Daoy (cell line): ENCODE measurements at places on chromosomes 11 and 22. TPM values are rescaled to one million over a fixed set of nuclear protein-coding genes. Genes with fewer than 3 reads are reported as not detected.
A peak's percentile ranks its signal among the peaks of the same experiment; 100 is the strongest.

GRCh38 chr22:48563118-48563965 lies 1264.3 kb downstream of the BRD1 start:
- no peak for DNase-seq

DNA sequence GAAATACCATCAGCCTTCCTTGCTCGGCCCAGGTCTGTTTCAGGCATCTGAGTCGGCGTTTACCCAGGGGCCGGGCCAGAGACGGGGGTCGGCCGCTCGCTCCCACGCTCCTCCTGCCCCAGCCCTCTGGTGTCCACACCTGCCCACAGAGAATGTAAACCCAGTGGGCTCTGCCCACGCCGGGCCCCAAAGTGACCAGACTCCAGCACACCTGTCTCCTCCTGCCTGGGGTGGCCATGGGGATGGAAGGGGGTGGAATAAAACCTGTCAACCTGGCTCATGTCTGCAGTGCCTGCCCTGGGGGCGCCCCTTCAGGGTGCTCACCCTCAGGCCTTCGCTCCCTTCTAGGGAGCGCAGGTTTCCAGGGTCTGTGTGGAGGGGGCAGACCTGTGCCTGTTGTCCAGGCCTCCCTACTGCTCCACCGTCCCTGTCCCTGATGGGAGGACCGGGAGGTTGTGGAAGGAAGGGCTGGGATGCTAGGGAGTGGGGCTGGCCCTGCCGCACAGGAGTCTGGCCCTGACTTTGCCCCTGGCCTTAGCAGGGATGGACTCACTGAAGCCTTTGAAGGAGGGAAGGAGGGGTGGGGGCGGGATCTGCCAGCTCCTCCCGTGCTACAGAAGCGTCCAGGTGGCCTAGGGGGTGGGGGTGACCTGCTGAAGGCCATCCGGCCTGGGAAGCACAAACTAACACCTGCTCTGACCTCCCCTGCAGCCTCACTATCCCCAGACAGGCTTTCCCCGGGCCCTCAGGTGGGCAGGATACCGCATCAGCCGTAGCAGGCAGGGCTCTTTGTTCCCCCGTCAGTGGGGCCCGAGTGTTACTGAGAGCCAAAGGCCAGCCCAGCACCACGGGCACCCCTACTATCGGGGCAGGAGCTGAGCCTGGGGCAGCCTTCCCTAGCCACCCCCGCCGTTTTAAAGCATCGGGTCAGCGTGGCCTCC lies 14.7 kb upstream of the ARHGAP8 start:
- no peak for DNase-seq

- DNase-seq: no peak
These were observed 24.9 kb downstream of the CD44 start for GRCh38 chr11:35163702-35164496.

DNA sequence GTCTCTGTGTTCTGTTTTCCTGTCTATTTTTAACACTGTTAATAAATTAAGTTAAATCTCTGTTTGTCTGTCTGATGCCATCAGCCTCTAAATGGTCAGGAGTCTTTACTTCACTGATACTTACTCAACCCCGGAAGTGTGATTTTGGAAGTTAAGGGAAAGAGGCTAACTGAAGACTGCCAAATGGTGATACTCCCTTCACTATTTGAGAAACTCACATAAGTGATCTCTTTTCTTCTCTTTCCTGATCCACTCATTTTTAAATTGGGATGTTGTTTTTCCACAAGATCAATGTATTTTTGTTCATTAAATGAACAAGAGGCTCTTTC lies 389 bp upstream of the CASP12 start:
- DNase-seq: no peak

MMP11 gene
- 0.34 and 4.2 TPM in 2 replicates for total RNA-seq

- no peak for DNase-seq
These were observed 8.5 kb downstream of the BIK start for GRCh38 chr22:43118953-43119458.

- DNase-seq: peak; percentile 49
These were observed 23.8 kb downstream of the MICAL3 start for GRCh38 chr22:18000441-18001039.

DNA sequence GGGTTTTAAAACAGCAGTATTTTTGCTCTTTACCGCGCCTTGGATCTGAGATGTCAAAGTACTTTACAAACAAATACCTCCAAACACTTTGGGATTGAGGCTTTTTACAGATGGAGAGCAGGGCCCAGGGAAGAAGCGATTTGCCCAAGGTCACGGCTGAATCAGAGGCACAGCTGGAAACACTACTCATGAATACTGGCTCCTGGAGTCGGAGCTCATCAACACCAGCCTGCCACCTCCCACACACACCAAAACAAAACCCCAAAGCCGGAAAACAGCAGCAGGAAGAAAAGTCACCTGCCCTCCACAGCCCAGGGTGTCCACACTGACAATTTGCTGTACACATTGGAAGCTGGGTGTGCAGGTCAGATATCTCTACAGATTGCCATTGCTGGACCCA lies 339.4 kb downstream of the CADM1 start:
- peak; percentile 31 for DNase-seq

DNA sequence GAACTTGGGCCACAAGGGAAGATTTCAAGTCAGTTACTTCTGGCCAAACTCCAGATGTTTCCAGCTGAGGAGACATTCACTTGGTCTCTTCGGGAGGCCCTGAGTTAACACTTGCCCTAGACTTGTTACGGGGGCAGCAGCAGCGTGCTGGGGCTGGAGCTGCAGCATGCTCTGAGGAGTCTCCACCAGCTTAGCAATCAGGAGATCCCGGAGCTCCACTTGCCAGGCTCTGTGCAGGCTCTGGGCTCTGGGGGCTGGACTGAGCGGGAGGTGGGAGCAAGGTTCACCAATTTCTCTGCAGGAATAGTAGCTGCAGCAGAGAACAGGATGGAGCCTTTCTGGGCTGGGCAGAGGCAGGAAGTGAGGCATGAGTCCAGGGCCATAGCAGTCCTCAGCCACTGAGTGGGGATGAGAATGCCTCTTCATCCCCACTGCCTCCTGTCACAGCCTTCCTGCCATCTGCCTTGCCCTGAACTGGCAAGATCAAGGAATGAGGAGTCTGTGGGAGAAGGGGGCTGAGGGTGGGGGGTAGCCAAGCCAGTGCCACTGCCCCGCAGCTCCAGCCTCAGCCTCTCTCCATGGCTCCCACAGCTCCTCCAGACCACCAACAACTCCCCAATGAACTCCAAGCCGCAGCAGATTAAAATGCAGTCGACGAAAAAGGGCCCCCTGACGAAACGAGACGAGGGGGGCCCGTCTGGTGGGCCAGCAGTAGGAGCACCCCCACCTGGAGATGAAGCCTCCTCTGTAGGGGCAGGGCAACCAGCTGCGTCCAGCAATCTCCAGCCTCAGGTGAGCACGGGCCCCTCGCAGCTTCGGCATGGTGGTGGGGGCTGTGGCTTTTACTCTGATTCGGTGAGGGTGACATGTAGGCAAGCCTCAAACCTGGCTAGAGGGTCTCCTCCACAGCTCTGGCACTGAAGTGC lies 23.4 kb downstream of the GTPBP1 start:
- no peak for DNase-seq

DNA sequence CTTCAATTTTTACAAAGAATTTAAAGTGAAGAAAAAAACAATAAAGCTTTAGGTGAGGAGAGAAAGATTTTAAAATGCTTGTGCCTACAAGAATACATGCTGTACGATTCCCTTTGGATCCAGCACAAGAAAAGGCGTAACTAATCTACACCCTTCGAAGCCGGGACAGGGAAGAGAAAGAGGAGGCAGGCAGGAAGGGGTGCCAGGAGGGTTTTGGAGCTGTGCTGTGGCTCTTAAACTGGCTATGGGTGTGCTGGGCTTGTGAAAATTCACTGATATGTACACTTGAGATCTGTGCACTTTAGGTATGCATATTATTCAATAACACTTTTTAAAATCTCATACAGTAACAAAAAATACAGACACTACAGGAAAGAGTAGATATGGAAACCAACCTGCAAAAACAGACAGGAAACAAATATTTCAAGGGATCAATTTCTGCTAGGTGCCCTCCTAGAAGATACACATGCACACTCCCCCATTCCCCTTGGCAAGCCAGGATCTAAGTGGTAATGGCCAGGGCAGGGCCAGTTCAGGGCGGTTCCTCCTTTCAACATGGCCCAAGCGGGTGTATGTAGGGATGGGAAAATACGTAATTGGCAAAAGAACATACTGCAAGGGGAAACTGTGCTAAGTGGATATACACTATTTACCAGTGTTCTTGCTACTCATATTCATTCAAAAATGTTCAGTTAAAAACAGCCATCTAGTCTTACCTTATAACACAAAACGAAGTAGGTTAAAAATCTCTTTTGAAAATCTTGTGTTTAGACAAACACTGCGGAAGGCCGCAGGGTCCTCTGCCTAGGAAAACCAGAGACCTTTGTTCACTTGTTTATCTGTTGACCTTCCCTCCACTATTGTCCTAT lies 54.2 kb downstream of the PACSIN2 start:
- DNase-seq: no peak

DNA sequence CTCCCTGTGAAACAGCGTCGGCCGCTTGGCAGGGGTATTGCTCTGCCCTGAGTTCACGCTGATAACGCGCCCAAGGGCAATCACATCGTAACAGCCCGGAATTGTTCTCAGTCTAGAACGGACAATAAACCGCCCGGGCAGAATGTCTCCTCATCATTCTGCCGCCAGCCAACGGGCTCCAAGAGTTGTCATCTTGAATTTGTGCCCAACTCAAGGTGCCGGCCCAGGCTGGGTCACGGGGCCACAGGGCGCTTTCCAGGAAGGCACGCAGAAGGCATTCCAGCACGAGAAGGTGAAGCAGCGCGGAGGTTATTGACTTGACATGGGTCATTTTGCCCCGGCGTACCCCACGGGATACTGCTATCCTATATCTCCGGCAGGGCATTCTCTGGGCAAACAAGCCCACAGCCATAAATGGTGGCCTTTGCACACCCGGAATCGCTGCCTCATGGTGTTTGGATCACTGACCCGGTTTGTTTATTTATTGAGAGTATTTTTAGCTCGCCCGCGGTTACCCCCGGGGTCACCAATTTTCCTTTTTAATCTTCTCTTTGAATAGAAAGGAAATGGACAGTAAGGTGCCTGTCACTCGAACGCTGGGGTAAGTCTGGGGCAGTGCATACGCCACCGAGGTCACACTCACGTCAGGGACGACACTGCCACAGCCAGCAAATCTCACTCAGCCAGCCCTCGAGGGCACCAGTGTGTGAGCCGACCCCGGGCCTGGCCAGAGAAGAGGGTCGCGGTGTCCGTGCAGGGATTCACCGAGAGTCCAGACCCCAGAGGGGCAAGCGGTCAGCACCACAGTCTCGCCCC lies 72.4 kb upstream of the FGF3 start:
- DNase-seq: no peak

DNA sequence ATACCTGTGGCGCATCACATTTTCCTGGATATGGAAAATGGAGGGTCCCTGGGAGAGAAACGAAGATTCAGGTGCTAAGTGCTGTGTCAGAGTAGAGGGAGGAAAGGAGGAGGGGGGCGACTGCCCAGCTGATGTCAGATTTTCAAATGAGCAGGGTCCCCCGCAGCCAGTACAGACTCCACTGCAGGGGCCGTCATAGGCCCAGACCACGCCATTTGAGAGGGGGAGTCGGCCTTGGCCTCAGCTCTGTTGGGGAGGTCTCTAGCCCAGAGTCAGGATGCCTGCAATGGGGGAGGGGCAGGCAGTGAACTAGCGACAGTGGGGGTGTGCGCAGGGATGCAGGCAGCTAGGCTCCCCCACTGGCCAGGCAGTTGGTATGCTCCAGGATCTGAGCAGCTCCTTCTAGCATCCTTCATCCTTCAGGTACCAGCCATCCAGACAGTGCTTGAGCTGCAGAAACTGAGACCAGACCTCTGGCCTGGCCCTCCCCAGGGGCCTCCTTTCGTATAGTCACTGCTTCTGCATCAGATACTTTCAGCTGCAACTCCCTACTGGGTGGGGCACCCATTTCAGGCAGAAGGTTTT lies at the start of the genes BSCL2 and GNG3:
Gene BSCL2 (minus strand): TSS at position 148 of the 585 bp plus-strand sequence. CDS start 229 bp downstream, outside the sequence.
Gene GNG3 (plus strand): TSS at position 400 of the 585 bp plus-strand sequence. CDS start 620 bp downstream, outside the sequence.
- no peak for DNase-seq

GRCh38 chr11:8263109-8263768 lies 439 bp downstream of the LMO1 start:
- peak; percentile 21 for DNase-seq

DNA sequence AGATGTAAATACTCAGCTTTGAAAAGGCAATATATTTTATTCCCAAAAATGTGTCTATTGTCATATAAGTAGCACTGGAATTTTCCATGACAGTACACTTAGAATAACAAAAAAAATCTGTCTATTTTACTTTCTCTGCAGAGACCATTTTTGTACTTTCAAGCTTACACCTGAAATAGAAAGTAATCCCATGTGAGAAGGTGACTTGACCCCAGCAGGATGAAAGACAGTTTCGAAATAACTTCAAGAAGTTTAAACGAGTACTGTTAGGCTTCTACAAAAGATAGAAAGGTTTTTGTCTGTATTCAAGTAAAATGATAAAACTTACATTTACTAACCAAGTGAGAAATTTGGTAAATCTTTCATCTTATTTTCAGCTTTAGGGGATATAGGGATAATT lies 259.9 kb upstream of the CTSC start:
- no peak for DNase-seq

- no peak for DNase-seq
These were observed 31.6 kb downstream of the CPT1A start for GRCh38 chr11:68810164-68810563.

DNA sequence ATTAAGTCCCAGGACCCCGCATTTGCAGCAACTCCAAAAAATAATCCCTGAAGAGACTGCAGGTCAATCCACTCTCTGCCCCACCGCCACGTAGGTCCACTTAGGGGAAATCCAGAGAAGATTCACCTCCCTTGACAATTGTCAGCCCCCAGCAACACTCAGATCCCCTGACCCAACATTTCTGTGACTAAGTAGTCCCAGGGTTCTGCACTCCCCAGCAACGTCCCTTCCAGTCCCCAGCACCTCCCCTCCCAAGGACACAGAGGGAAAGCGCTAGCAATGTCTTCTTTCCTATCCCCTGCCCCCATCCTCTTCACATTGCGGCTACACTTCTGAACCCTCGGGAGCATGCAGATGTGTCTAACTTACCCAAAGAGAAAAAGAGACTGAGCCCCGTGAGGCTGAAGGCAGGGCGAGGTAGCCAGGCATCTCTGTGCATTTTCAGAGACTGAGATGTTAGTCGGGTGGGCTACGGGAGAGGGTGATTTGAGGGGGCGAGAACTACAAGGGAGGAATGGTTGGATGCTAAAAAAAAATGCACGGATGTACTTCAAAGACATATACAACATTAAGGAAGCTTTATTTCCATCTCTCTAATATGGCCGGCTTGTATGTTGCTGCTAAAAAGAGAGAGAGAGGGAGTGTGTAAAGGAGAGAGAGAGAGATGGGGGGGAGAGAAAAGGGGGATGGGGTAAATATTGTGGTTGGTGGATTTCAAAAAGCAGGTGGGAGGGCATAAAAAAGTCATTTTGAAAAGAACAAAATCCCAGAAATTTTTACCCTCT lies at the start of gene SCN2B:
Gene SCN2B (minus strand): TSS at position 647 of the 785 bp plus-strand sequence. CDS start 208 bp downstream, at position 439.
- DNase-seq: no peak

GRCh38 chr11:66121466-66121865 lies 51.4 kb downstream of the PACS1 start:
- no peak for DNase-seq

KIF18A gene
- 27.5 and 46.9 TPM in 2 replicates for total RNA-seq
